ENCODE measurements at places on chromosomes 1 and 21. TPM values are rescaled to one million over a fixed set of nuclear protein-coding genes. Genes with fewer than 3 reads are reported as not detected.

Gene GPR25
- total RNA-seq: not detected

Gene FAM72C
- 1.4 TPM for total RNA-seq

Gene HCRTR1
- total RNA-seq: 0.64 TPM

Gene NBPF4
- total RNA-seq: not detected

Gene RHD
- 0.64 TPM for total RNA-seq

Gene AADACL3
- total RNA-seq: not detected

Gene NEK2
- total RNA-seq: 10.3 TPM

Gene UBXN10
- 2.6 TPM for total RNA-seq

Gene OR2T2
- total RNA-seq: not detected

Gene CRYBG2
- total RNA-seq: 1.7 TPM

Gene ITGB2
- 6.8 TPM for total RNA-seq

Gene GUCA2A
- total RNA-seq: not detected

All from cerebellum (tissue), 4 donors.